ENCODE measurements at places on chromosomes 13 and 19. TPM values are rescaled to one million over a fixed set of nuclear protein-coding genes. Genes with fewer than 3 reads are reported as not detected.

DNA sequence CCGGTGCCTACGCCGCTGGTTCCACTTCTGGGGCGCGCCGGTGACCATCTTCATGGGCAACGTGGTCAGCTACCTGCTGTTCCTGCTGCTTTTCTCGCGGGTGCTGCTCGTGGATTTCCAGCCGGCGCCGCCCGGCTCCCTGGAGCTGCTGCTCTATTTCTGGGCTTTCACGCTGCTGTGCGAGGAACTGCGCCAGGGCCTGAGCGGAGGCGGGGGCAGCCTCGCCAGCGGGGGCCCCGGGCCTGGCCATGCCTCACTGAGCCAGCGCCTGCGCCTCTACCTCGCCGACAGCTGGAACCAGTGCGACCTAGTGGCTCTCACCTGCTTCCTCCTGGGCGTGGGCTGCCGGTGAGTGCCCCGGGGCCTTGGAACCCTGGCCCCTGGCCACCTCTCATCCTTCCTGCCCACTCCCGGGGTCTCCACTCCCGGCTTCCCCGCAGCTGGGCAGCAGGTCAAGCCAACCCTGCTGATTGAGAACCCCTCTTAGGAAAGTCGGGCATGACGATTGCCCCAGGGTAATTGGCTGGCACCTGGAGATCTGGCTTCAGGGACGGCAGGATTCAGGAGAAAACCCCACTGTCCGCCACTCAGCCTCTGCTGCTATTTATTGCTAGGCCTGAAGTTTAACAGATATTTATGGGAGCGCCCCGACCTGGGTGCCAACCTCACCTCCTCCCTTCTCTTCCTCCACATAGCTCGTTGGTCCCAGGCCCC is 39.1 kb downstream of the TRPM4 start:
- no peak overlapping the region for H3K27ac ChIP-seq
- no peak overlapping the region for H3K4me3 ChIP-seq
- H3K4me1 ChIP-seq, result no peaks in the 10 kb centered on the region
- DNase-seq, result no peak
- no peaks in the 10 kb centered on the region for H3K27me3 ChIP-seq
- no peaks in the 10 kb centered on the region for H3K36me3 ChIP-seq

DNA sequence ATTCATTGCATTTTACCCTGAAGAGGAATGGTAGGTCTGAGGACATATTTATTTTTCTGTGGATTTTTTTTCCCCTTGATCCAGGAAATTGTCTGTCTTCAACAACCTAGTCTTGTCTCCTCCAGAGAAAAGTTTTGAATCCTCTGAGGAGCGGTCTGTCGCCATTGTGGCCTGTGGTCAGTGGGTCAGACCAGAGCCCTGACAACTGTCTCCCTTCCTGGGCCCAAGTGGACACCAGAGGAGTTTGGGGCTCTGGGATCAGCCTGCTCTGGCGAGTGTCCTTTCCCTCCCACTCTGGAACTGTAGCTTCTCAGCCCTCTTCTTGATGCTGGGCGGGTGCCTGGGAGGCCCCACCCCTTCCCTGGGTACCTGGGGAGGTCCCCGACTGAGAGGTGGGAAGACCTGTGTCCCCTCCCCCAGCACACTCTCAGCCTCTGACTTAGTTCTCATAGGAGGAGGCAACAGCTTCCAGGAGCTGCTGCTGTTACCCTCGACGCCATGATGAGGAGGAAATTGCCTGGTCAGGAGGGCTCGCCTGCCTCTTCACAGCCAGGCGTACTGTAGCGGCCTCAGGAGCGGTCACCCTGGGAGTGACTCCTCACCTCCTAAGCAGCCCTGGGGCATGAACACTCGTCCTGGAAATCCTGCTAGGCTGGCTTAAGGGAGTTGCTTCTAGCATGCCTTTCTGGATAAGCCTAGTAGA is 110.3 kb downstream of the GGACT start:
- H3K4me1 ChIP-seq, result no peaks in the 10 kb centered on the region
- DNase-seq, result no peak
- H3K4me3 ChIP-seq, result no peak overlapping the region
- no peak overlapping the region for H3K27ac ChIP-seq
- H3K27me3 ChIP-seq, result no peaks in the 10 kb centered on the region
- no peaks in the 10 kb centered on the region for H3K36me3 ChIP-seq

GRCh38 chr13:29799041-29799440 is 51.4 kb downstream of the UBL3 start:
- H3K4me1 ChIP-seq, result peaks cover 3% of the 10 kb centered on the region
- H3K4me3 ChIP-seq, result no peak overlapping the region
- no peak overlapping the region for H3K27ac ChIP-seq
- no peaks in the 10 kb centered on the region for H3K36me3 ChIP-seq

FGF9 gene
- 2.2 TPM for total RNA-seq

DNA sequence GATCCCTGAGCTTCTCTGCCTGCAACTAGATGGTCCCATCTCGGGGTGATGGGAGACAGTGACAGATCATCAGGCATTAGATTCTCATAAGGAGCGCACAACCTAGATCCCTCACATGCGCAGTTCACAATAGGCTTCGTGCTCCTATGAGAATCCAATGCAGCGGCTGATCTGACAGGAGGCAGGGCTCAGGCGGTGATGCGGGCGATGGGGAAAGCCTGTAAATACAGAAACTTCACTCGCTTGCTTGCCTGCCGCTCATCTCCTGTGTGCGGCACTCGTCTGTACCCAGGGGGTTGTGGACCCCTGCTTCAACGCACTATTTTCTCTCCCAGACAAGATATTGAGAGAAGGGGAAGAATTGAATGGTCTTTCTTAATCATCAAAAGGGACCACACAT is 473.9 kb downstream of the ZNF536 start:
- no peak overlapping the region for H3K27ac ChIP-seq
- no peak overlapping the region for H3K4me3 ChIP-seq
- H3K36me3 ChIP-seq, result no peaks in the 10 kb centered on the region
- H3K27me3 ChIP-seq, result peaks cover 3% of the 10 kb centered on the region
- no peaks in the 10 kb centered on the region for H3K4me1 ChIP-seq
- no peak for DNase-seq

GRCh38 chr13:114043421-114044053 is 69.7 kb upstream of the C13orf46 start:
- H3K4me1 ChIP-seq, result peaks cover 69% of the 10 kb centered on the region
- H3K36me3 ChIP-seq, result peaks cover 73% of the 10 kb centered on the region
- H3K27ac ChIP-seq, result no peak overlapping the region
- DNase-seq, result peak; percentile 47
- no peaks in the 10 kb centered on the region for H3K27me3 ChIP-seq

PSG6 gene
- total RNA-seq, result not detected

USP12 gene
- total RNA-seq, result 21.1 TPM

DPY19L3 gene
- 17.4 TPM for total RNA-seq

P2RY11 gene
- total RNA-seq, result 75.2 TPM

MIR17HG gene
- 11.2 TPM for total RNA-seq

ZFP14 gene
- 13.9 TPM for total RNA-seq

VSTM2B gene
- not detected for total RNA-seq

TTYH1 gene
- not detected for total RNA-seq

GRCh38 chr13:52348983-52349780 is 56.8 kb downstream of the THSD1 start:
- no peaks in the 10 kb centered on the region for H3K27me3 ChIP-seq
- no peaks in the 10 kb centered on the region for H3K36me3 ChIP-seq
- DNase-seq, result no peak
- H3K4me1 ChIP-seq, result no peaks in the 10 kb centered on the region
- no peak overlapping the region for H3K27ac ChIP-seq
- no peak overlapping the region for H3K4me3 ChIP-seq

- no peaks in the 10 kb centered on the region for H3K27me3 ChIP-seq
- no peaks in the 10 kb centered on the region for H3K4me1 ChIP-seq
- H3K4me3 ChIP-seq, result no peak overlapping the region
- DNase-seq, result no peak
Observed at GRCh38 chr13:104650431-104650830, 1584.2 kb upstream of the SLC10A2 start.

KMT5C gene
- 30.7 TPM for total RNA-seq

SIAH3 gene
- 4.8 TPM for total RNA-seq

- no peak for DNase-seq
- H3K27me3 ChIP-seq, result peaks cover 31% of the 10 kb centered on the region
- no peak overlapping the region for H3K4me3 ChIP-seq
- H3K4me1 ChIP-seq, result no peaks in the 10 kb centered on the region
- no peak overlapping the region for H3K27ac ChIP-seq
- H3K36me3 ChIP-seq, result no peaks in the 10 kb centered on the region
Observed at GRCh38 chr19:33713194-33713593, 83.5 kb upstream of the KCTD15 start.

DNA sequence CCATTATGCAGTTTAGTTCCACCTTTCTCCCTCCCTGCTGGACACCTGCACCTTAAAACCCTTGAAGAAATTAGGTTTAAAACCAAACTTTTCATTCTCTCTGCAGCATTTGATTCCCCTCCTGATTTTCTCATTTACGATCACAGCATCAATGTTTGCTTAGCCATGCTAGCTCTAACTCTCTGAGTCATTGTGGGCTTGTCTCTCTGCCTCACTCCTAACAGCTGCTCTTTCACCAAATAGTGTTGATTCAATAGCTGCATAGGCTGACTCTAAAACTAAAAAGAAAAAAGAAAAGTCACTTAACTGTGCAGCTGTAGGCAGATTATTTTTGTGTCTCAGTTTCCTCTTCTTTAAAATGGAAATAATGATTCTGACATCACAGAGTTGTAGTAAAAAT is 1124.9 kb downstream of the DIAPH3 start:
- H3K27me3 ChIP-seq, result no peaks in the 10 kb centered on the region
- no peak overlapping the region for H3K27ac ChIP-seq
- no peaks in the 10 kb centered on the region for H3K4me1 ChIP-seq

DNA sequence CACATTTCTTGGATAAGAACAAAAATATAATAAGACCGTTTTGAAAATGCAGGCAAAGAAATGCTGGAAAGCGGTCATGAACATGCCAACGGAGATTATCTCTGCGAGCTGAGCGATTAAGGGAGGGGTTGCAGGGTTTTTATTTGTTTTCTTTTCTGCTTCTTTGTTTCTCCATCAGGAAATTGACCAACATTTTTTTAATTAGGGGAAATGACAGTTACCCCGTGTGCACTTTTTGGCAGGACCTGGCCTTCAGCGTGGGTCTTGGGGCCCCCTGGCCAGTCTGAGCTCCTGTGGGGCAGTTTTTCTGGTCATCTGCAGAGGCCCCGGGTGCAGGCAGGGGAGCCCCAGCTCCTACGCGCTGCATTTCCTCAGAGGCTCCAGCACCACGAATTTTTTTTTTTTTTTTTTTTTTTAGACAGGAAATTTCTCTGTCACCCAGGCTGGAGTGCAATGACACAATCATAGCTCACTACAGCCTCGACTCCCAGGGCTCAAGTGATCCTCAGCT is 31.3 kb upstream of the HOMER3 start:
- DNase-seq, result no peak
- no peak overlapping the region for H3K4me3 ChIP-seq
- no peaks in the 10 kb centered on the region for H3K36me3 ChIP-seq
- no peak overlapping the region for H3K27ac ChIP-seq

KCNC3 gene
- 0.75 TPM for total RNA-seq

DNA sequence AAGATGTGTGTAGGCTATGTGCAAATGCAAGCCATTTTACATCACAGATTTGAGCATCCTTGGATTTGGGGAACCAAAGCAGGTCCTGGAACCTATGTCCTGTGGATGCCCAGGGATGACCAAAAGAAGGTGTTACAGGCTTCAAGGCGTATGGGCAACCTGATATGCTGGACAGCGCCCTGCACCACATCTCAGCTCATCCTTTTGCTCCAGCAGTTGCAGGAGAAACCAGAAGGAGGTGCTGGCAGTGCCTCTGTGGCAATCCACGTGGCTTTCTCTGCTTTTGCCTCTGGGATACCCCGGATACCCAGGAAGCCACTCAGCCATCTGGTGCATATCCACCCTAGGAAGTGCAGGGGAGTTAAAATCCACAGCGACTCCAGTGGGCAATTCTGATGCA is 110.3 kb upstream of the VSTM2B start:
- no peaks in the 10 kb centered on the region for H3K4me1 ChIP-seq
- peaks cover 27% of the 10 kb centered on the region for H3K27me3 ChIP-seq
- H3K4me3 ChIP-seq, result no peak overlapping the region

GRCh38 chr19:15423130-15423529 is 4.3 kb upstream of the AKAP8L start:
- no peak for DNase-seq
- no peak overlapping the region for H3K4me3 ChIP-seq
- H3K4me1 ChIP-seq, result peaks cover 4% of the 10 kb centered on the region

TMPRSS9 gene
- total RNA-seq, result not detected

- H3K4me1 ChIP-seq, result peaks cover 4% of the 10 kb centered on the region
- no peaks in the 10 kb centered on the region for H3K27me3 ChIP-seq
- H3K27ac ChIP-seq, result no peak overlapping the region
- no peak for DNase-seq
Observed at GRCh38 chr19:3968556-3969434, 2.1 kb downstream of the DAPK3 start.

WDR88 gene
- total RNA-seq, result 0.20 TPM

IL11 gene
- total RNA-seq, result 0.96 TPM

ZNF723 gene
- not detected for total RNA-seq

CATSPERD gene
- not detected for total RNA-seq

C5AR1 gene
- 1.8 TPM for total RNA-seq

GRCh38 chr13:27821566-27821965 is 29.3 kb downstream of the GSX1 start:
- DNase-seq, result no peak
- peaks cover 71% of the 10 kb centered on the region for H3K27me3 ChIP-seq

ASF1B gene
- 3.2 TPM for total RNA-seq

- no peaks in the 10 kb centered on the region for H3K36me3 ChIP-seq
- H3K4me3 ChIP-seq, result no peak overlapping the region
- DNase-seq, result no peak
- H3K27ac ChIP-seq, result no peak overlapping the region
- H3K27me3 ChIP-seq, result no peaks in the 10 kb centered on the region
Observed at GRCh38 chr13:20360041-20360491, 127.9 kb upstream of the GJB6 start.

TNFSF9 gene
- 1.3 TPM for total RNA-seq

PLVAP gene
- 0.23 TPM for total RNA-seq

S1PR4 gene
- total RNA-seq, result 332 TPM

DNA sequence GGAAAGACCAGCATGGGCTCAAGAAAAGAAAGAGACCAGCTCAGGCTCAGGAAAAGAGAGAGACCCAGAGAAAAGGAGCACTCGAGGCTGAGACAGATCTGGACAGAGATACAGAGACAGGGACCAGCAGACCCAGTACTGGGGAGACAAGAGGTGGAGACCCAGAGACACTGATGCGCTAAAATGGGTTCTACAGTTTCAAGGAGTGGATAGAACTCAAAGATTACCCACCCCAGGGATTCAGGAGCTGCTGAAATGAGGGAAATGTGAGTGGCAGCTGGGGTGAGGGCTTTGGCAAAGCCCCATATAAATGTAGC is 609 bp upstream of the ZSCAN18 start:
- peak overlapping the region; percentile 56 for H3K4me3 ChIP-seq
- no peak for DNase-seq
- H3K27ac ChIP-seq, result peak overlapping the region; percentile 99
- no peaks in the 10 kb centered on the region for H3K27me3 ChIP-seq

SDHAF1 gene
- 10.2 TPM for total RNA-seq

Measured in T-cell (primary cell).